ENCODE measurements at places on chromosomes 5 and 9.

DNA sequence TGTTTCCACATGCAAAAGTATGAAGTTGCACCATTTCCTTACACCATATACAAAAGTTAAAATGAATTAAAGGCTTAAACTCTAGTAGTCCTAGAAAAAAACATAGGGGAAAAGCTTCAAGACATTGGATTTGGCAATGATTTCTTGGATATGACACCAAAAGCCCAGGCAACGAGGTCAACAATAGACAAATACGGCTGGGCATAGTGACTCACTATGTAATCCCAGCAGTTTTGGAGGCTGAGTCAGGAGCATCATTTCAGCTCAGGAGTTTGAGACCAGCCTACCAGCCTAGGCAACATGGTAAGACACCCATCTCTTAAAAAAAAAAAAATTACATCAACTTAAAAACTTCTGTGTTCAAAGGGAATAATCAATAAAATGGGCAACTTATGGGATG is 30.9 kb upstream of the SREK1 start:
- no peak for DNase-seq

DNA sequence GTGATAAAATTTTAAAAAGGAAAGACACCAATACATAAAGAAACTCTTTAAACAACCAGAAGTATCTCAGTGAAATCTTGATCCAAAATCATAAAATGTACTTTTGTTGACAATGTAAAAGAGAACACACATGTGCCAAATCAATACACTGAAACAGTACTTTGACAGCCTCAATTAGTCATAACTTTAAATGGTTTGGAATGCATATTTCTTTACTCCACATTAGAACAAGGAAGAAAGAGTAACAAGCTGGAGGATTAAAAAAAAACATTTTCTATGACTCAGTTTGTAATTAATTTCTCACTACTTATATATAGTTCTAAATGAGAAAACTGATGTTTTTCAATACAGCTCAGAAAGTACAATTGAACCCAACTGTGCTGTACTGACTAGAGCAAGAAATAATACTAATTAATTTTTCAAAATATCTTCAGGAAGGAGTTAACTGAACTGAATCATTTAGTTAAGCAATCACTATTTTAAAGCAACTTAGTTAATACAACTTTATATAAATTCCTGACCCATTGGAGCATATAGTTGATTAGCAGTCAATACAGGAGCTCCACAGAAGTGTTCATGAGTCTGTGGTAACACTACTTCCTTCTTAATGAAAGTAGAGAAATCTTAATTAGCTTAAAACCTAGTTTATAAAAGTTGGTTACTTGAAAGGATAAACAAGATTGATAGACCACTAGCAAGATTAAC is 101.0 kb downstream of the NR3C1 start:
- no peak for DNase-seq

GRCh38 chr5:106135473-106135872 is 1535.3 kb downstream of the EFNA5 start:
- DNase-seq, result no peak

- no peak for DNase-seq
These were observed 155.8 kb upstream of the RAI14 start for GRCh38 chr5:34500236-34500847.

DNA sequence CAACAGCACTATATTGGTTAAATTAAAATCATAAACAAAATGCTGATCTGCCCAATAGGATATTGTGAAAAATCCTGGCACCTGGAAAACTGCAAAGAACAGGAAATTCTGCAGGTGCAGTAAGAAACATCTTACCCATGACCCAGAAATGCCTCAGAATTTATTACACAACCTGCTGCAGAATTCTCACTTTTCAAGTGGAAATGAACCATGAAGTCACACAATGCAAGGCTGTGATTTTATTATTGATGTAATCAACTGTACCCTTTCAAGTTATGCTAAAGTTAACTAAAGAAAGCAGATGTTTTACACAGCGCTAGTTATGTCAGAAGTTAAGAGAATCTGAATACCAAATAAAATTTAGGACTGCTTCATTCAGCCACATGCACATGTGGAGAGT is 6.0 kb downstream of the STRBP start:
- no peak for DNase-seq

GRCh38 chr9:131153595-131153994 is 28.2 kb downstream of the NUP214 start:
- no peak for DNase-seq

- no peak for DNase-seq
These were observed 122.0 kb downstream of the GALNT10 start for GRCh38 chr5:154312576-154312975.

- DNase-seq, result no peak
These were observed 308.6 kb upstream of the RGMB start for GRCh38 chr5:98464737-98465330.

- no peak for DNase-seq
These were observed 16.7 kb downstream of the FGD3 start for GRCh38 chr9:92963831-92964606.

GRCh38 chr9:105864248-105864898 is 170.0 kb downstream of the TMEM38B start:
- DNase-seq, result no peak

- DNase-seq, result no peak
These were observed 6.0 kb downstream of the NACC2 start for GRCh38 chr9:136088939-136089696.

DNA sequence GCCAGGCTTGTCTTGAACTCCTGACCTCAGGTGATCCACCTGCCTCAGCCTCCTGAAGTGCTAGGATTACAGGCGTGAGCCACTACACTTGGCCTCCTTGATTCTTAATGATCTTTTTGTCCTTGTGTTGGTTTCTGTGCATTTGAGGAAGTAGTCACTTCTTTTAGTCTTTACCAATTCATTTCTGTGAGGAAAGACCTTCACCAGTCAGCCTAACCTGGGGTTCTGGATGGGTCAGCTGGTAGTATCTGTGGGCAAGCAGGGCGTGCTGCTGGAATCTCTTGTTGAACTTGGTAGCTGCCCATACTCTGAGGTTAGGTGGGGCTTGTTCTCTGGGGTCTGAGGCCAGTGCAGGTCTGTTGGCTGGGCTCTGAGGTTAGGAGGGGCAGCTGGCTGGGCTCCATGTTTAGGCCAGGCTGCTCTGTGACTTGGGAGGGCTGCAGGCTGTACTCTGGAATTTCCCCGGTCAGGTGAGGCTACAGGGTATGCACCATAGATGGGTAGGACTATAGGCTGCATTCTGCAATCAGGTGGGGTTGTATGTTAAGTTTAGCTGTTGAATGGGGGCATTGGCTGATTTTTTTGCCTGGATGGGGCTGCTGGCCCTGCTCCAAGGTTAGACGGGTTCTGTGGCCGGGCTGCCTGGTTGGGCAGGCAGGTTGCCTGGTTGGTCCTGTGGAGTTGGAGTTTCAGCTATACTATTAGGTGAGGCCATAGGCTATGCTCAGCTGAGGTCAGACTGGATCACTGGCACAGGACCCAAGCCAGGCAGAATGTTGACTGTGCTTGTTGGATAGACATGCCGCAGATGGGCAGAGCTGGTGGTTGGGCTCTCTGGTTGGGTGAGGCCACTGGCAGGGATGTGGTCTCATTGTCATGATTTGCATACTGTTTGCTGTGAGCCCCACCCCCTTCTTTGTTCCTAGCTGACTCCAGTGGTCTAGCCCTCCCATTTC is 19.2 kb downstream of the UBAP1 start:
- no peak for DNase-seq

- DNase-seq, result no peak
These were observed 59.2 kb downstream of the MEGF9 start for GRCh38 chr9:120655005-120655622.

GRCh38 chr5:87408204-87408603 is 4.5 kb downstream of the CCNH start:
- no peak for DNase-seq

- DNase-seq, result no peak
These were observed 20.2 kb upstream of the GNPDA1 start for GRCh38 chr5:142032747-142033631.

DNA sequence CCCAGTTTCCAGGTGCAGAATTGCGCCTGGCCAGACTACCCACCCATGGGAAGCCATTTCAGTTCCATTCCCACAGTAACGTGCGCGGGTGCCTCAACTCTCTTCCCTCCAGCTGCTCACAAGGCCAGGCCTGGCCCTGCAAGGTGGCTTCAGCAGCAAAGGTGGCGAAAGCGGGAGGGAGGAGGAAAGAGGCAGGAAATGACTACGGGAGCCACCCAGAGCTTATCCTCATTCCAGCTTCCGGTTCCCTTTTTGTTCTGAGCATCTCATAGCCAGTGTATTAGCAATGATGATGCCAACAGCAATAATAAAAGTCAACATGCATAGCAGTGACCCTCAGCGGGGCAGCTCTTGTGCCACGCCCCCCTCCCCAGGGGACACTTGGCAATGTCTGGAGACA is 101.5 kb upstream of the BOD1 start:
- DNase-seq, result no peak

DNA sequence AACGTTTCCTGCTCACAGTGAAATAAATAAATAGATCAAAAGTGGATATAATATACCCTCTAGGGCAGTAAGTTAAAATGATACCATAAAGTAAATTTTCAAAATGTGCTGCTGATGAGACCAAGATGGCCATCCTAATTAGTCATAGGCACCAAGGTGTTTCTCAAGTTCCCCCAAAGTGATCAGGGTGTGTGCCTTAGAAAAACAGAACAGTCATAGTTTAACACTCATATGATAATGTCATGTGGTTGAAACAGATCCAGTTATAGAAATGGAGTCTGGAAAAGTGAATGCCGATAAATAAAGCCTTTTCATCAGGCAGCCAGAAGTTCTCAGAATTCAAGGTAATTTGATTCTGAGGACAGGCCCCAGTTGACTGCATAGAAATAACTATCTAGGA is 161.5 kb upstream of the CDKN2B start:
- no peak for DNase-seq

DNA sequence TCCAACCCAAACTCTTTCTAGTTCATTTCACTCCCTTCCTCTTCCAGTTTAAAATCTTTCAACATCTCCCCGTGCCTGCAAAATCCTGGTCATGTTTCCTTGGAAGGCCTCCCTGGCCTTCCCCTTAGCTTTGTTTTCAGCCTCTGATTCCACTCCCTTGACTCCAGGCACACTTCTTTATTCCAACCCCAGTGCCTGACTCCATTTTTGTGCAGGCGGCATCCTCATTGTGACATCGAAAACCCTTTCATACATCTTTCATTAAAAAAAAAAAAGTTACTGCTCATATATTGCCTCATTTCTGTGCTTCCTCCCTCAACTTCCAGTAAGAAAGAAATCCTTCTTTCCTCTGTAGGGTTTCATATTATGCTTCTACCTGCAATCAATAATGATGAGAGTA is 7.1 kb upstream of the TNFSF8 start:
- DNase-seq, result no peak

DNA sequence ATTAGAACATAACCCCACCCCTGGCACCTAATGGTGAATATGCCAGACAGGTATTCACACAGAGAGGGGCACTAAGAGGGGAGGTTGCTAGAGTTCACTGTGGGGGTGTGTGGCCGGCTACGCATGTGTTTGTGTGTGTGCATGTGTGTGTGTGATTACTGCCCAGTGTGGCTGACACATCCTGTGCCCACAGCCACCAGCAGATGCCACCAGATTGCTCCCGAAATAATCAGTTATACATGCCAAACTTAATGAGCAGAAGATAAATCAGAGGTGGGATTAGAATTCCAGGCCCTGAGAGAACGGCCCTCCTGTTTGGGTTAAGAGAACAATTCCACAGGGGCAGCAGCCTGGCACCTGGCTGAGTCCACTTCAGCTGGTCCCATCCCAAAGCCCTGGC is 91.8 kb upstream of the TBCA start:
- DNase-seq, result peak; percentile 50

DNA sequence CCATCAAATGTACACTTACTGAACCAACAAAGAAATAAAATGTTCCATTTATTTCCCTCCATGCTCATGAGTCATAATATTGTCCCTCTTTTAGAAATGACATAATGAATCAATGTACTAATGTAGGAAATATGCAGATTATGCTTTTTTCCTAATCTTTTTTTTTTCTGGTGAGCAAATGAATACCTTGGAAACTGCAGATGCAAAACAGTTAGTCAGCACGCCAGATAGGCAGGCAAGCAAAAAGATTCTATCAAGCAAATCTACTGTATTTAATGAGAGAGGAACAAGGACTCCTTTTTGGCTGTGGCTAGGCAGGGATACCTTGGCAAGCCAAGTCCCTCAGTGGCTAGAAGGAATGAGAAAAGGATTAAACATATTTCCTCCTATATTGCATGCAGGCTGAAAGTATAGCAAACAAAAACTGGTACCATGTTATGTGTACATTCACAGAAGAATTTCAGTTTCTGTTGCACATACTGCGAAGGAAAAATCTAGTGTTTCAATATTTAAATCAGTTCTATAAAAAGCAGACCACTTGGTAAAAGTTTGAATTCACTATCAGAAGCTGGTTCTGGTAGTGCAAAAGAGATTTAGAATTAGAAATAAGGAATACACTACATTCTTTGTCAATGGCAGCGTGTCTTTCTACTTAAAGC is 605.4 kb downstream of the TLE1 start:
- DNase-seq, result no peak

DNA sequence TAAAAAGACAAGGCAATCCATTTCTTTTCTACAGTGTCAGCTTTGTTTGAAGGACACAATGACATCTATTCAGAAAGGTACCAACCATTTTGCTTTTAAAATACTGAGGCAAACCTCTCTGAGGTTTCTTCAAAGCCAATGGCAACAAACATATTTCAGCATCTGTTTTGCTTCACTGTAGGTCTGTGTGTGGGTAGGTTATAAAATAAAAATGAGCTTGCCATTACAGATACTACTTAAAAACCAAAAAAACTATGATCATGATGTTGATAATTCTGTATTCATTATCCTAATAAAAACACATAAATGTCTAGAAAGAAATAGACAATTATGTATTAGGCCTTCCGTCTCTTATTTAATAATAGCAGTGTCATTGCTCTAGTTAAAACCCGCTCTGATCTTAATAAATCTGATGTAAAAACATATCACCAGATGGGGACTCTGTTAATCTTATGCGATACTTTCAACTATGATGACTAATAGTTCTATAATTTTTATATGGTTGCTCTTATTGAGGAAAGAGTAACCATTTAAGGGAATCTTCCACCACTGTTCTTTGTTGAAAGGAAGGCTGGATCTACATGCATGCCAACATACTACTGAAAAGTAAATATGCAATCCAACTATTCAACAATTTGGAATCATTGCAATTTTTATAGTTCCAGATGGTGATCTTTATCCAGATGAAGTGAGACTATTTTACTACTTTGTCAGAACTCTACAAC is 647.2 kb downstream of the PDE4D start:
- DNase-seq, result no peak

GRCh38 chr9:118295413-118295812 is 591.2 kb downstream of the TLR4 start:
- DNase-seq, result no peak

All from hypothalamus (tissue), 51 donors.